Body of pancreas (tissue), 4 donors: ENCODE measurements at places on chromosomes 2 and 18.

DNA sequence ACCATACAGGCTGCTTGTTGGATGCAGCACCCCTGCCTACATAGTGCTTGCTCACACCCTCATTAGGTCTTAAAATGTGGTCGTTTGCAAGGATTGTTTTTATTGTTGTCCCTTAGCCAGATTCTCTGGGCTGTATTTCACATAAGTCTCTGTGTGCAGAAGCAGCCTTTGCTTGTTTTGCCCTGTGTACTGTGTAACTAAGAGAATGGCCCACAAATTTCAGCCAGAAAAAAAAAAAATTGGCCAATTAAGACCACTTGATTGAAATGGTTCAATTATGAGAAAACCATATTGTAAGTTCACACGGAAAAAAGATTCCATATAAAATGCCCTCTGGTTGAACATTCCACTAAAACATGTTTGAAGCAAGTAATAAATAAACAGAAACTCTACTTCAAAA, 377.1 kb upstream of the SOX11 start:
- DNase-seq = no peak

- peak; percentile 5 for DNase-seq
Measured at GRCh38 chr2:23436346-23437098, 51.5 kb downstream of the KLHL29 start.

DNA sequence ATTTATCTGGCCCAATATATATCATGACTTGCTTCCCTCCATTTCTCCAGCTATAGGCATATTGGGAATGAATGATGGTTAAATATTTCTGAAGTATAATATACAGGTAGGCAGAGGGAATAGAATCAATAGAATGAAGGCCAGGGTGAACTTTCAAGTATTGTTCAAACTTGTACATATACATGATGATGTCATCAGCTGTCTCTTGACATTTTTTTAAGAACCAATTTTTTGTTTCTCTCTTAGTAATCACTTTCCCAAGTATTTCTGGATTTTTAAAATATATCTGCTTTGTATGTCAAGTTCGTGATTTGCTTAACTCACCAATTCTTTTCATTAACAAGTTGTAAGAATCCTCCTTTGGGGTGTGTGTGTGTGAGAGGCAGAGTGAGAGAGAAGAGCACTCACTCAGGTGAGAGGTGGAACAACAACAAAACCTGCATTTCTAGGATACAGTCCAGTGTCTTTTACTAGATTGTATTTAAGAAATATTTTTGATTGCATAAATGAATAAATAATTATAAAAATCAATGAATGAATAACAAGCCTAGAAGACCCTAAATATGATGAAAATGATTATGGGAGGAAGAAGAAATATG, 1239.1 kb downstream of the LRP1B start:
- DNase-seq = no peak

DNA sequence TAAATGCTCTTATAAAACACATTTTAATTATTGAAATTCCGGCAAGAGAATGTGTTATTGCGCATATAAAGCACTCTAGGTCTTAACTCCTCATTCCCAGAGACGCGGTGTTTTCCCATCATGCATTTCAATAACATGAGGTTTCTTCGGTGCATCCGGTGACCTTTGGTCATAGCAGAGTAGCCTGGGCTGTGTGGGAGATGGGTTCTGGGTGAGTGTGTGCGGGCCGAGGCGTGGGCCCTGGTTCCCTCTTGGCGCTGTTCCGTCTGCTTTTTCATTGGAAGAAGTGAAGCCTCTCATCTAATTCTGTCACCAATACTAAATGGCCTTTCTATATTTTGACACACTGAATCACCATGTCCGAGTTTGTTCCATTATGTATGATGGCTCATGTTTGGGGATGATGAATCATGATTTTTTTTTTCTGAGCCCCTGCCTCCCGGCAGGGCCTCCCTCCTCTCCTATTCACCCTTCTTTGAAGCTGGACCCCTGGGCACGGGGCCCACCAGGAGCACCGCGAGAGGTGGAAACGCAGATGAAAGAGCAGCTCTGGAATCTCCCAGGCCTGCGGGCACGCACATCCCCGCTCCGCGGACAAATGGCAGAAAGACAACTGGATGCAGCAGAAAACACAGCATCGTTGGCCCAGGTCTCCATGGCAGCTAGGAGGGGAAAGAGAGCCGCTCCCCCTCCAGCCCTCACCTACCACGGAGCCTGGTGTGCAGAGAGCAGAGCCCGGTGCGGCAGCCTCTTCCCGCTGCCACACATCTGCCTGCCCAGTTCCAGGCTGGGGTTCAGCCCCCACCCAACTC, 85.8 kb upstream of the HPCAL1 start:
- DNase-seq = no peak

GRCh38 chr2:20174410-20174809, 50.5 kb downstream of the SDC1 start:
- no peak for DNase-seq

DNA sequence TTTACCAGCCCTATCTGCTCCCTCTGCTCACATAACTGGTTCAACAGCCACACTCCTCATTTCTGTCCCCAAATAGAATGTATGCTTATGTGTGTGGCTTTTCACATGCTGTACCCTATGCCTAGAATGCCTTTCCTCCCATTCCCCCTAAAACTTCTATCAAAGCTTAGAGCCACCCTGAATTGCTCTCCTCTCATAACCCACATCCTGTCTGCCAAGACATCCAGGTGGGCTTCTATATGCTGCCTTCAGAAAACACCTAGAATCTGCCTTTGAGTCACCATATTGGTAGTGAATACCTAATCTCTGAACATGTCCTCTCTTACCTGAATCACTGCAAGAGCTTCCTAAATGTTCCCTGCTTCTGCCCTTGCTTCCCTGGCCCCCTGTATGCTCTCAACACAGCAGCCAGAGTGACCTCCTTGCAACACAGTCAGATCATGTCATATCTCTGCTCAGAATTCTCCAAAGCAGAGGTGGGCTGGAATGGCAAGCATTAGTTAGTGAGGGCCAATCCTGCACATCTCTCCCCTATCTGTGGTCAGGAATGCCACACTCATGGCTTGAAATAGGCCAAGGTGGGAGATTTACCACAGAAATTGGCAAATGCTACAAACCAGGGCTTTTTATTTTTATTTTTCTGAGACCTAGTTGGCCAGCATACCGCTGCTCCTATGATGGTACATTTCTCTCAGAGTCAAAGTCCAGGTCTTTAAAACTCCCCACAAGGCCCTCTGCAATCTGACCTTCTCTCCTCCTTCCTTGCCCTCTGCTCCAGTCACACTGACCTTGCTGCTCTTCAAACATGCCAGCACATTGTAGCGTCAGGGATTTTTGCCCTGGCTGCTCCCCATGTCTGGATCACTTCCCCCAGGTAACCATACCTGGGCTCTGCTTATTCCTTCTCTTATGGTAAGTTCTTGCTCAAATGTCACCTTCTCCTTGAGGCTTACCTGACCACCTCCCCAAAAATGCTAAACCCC, 111.8 kb upstream of the STON1 start:
- no peak for DNase-seq

DNA sequence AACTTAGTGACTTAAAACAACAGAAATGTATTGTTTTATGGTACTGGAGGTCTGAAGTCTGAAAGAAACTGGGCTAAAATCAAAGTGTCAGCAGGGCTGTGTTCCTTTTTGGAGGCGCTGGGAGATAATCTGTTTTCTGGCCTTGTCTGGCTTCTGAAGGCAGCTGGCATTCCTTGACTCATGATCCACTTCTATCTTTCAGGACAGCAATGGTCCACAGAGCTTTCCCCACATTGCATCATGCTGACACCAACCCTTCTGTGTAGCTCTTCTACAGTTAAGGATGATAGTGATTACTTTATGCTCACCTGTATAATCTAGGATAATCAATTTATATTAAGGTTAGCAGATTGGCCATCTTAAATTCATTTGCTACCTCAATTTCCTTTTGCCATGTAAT, 392.1 kb downstream of the TDRD15 start:
- no peak for DNase-seq

GRCh38 chr2:72524071-72524470, 301.8 kb downstream of the EXOC6B start:
- DNase-seq = no peak

GRCh38 chr2:46246790-46247189, 50.4 kb upstream of the EPAS1 start:
- DNase-seq = no peak

GRCh38 chr2:101753720-101754490, 56.4 kb downstream of the MAP4K4 start:
- no peak for DNase-seq

- DNase-seq = no peak
Measured at GRCh38 chr2:42064417-42064942, 16.7 kb downstream of the PKDCC start.

DNA sequence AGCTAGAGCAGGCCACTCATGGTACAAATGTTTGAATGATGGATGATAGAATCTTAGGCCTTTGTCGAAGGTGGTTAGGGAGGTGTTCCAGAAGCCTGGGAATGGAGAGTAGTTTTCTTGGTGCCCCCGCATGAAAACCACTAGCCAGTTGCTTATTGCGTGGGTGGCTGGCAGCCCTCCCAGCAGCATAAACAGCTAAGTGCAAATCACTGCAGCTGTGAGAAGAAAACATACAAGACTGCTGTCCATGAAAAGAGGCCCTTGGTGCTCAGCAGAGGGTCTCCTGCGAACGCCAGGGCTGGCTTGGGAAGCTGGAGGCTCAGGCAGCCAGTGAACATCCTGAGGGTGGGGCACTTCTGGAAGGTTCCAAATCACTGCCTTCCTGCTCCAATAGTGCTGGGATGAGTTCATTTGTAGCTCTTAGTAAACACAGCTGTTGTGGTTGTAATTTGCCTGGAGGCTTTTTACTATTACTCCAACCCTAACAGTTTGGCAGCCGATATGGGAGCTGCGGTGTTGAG, 118.8 kb downstream of the MGAT5 start:
- no peak for DNase-seq

DNA sequence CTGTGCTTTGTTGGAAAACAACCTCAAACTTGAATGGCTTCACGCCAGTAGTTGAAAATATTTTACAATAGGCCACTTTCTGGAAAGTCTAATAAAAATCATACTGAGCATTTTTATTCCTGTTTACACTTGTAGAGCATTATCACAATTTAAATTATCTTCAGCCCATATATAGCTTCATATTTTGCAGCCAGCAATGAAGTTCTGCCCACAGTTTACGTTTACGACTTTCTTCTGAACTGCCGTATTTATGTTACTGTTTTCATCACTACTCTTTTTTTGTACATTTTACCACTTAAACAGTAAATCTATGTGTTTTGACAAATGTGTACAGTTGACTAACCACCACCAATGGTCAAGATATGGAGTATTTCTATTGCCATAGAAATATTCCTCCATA, 86.2 kb downstream of the COPS8 start:
- DNase-seq = no peak

GRCh38 chr2:234288974-234289455, 207.9 kb downstream of the ARL4C start:
- peak; percentile 61 for DNase-seq

GRCh38 chr18:22385718-22386117, 32.0 kb downstream of the CTAGE1 start:
- DNase-seq = no peak

DNA sequence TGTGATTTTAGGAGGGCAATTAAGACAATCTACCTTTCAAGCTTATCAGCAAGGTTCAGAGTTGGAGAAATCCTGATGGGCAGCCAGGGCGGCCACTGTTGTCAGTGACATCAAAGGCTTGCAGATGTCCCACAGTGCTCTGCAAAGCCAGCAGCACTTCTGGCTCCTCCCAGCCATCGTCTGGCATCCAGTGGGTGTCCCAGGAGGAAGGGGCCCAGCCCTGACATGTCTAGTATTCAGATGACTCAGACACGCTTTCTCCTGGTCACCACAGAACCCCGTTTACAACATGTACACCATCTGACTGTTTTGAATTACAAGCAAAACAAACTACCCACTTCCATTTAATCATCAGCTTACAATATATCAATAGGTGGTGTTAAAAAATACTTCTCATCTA, 61.4 kb downstream of the CYRIA start:
- DNase-seq = no peak

- DNase-seq = no peak
Measured at GRCh38 chr2:21664083-21664482, 540.3 kb downstream of the TDRD15 start.

DNA sequence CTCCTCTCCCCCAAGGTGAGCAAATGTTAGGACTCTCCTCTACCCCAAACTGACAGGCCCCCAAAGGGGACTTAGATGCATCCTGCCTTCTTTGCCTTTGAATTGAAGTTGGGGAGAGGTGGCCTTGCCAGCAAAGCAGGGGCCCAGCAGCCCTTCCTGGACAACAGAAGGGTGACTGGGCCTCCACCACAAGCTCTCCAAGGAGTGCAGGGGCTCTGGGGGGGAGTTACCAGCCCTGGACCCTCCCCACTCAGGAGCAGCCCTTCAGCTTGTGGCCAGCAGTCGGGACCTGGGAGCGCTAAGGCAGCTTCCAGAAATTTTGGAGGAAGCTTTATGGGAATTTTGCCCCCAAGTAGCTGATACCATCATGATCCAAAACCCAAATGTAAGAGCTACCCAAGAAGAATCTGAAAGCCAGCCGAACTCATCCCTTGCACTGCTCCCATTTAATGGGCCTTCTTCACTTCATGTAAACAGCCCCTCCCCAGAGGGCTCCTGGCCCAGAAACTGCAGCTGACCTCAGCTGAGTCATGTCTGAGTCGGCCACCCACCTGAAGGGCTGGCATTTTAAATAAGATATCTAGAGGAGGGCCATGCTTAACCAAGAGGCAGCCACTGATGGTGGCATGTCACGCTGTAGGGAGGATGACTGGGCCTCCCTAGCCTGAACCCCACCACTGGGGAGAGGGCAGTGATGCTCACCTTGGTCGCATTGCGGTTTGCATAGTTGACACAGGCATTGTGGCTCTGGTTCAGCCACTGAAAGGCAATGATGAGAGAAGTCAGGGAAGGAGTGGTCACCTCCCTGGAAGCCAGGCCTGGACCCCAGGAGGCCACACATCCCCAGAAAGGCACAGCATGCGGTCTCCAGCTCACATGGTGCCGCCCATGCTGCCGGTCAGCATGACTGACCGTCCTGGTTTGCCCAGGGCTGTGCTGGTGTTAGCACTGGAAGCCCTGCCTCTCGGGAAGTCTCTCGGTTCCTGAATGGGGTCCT, 71.5 kb downstream of the SFXN5 start:
- DNase-seq = no peak

GRCh38 chr18:8801263-8801901, 96.0 kb downstream of the MTCL1 start:
- DNase-seq = no peak

DNA sequence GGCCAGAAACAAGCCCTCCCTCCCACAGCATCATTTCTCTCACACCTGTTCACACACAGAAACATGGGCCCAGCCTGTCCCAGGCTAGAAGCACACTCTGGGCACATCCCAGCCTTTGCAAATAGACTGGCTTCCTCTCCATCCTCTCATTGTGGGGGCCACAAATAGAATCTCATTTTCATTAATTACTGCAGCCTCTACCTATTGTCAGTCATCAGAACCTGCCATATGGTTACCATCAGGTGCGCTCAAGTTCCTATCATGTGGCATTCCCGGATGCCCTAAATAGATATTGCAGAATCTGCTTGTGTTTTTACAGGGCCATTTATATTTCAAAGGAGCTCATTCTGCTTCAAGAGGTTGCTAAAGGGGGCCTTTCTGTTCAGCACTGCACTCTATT, 460.7 kb downstream of the BCL11A start:
- DNase-seq = no peak
